ENCODE measurements at places on chromosomes 1 and 21. TPM values are rescaled to one million over a fixed set of nuclear protein-coding genes. Genes with fewer than 3 reads are reported as not detected.

- DNase-seq, result no peak
Measured at GRCh38 chr1:981491-981954, 370 bp downstream of the PERM1 start.

DNA sequence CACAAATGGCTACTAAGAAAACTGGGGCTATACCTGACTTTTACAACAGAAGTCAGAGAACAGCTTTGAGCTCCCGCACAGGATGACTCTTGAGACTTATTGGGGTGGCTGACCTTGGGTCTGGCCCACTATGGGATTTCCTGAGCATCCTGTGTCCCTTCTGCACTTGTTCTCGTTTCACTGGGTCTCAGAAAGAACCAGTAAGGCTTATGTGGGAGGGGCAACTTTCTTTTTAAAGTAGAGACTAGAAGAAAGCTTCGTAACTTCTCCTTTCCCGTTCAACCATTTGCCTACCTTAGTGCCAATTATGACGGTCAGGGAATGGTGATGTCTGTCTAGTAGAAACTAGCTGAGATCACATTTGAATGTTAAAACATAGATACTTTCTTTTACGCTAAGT, 59.5 kb upstream of the C1orf105 start:
- DNase-seq, result no peak

DNA sequence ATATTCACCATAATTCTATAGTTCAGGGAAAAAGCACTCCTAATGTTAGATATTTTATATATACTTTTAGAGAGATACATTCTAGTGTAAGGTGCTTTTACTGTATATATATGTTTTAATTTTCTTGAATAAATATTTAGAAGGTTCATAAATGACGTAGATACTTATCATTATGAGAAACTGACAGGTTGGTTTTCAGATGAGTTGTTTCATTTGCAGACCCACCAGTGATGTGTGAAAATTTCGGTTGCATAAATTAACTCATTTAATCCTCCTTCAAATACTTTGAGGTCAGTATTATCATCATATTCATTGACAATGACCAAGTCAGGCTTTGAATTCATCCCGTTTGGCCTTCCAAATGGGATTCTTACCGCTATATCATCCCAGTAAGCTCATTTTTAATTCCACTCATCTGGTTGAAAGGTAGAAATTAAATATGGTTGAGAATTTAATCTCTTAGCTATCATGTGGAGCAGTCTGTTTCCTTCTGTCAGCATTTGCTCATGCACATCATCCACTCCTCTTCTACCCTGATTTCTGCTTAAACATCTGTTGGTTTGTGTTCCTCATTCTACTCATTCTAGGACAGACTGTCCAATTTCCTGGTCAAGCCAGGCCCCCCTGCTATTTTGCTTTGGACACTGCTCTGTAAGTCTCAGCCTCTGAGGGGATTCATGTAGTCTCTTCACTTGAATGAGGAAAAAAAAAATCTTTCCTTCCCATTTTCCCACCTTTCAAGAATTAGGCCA, 1156.6 kb downstream of the PLA2G4A start:
- no peak for DNase-seq

GRCh38 chr1:225446981-225447615, 19.3 kb upstream of the LBR start:
- DNase-seq, result no peak

DNA sequence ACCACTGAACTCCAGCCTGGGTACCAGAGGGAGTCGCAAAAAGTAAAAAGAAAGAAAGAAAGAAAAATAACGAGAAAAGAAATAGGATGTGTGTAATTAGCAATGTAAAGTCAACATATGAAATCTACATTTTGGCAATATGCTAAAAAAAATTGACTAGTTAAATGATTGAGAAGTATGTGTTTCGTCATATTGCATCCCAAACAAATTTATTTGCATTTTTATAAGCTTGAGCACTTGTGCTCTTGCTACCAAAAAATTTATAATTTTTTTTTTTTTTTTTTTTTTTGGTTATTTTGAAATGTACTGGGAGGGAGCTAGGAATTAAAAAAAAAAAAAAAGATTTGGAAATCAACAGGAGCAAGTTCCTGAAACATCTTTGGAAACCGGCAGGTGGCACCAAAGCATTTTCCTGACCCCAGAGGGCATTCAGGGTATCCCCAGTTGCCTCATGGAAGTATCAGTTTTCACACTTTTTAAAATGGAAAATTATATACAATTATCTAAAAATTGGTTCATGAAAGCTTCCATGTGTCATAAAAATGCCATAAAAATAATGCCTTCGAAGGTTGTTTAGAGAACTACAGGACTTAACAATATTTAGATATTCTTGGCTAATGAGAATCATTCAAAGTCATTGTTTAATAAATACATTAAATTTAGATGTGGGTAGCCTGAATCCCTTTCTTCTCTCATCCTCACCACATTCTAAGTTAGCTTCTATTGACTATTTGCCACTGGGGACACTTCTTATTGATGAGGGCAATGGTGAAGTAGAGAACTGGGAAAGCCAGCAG, 4.8 kb upstream of the HEATR1 start:
- peak; percentile 34 for DNase-seq

CNIH4 gene
- 40.8 TPM for total RNA-seq

GRCh38 chr1:62317021-62317768, 2.0 kb downstream of the KANK4 start:
- DNase-seq, result no peak

- no peak for DNase-seq
Measured at GRCh38 chr1:117814856-117815797, 114.3 kb downstream of the GDAP2 start.

DNA sequence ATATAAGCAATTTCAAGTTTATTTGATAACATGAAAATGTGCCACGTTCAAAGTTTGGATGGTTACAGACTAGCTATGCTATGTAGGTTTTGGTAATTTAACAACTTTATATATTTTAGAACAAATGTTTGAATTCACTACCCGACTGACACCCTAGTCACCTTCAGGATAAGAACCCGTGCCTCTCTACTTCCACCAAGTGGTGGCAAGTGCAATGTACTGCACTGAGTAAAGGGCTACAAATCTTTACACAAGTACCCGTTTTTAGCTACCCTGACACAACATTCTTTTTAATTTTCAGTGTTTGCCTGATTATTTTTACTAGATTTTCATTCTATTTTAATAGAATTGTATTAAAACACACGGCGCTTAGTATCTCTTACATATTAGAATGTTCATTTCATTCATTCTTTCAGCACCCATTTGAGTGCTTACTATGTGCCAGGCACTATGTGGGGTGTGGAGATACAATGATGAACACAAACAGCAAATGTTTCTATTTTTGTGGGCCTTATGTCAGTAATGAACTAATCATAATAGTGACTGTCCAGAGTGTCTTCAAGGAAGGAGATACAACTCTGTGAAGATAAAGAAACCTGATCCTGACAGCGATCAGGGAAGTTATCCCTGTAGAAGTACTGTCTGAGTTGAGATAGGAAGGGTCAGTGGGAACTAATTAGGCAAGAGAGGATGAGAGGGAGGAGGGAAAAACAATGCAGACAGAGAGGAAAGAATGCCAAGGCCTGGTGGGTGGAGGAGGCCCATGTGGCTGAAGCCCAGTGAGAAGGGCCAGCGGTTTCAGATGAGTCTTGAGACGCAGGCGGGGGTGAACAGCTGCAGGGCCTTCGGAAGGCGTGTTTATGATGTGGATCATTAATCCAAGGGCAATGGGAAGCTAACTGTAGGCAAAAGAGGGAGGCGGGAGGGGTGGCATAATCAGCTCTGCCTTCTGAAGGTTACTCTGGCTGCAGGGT, 3.8 kb downstream of the LCA5L start:
- no peak for DNase-seq

SPATA6 gene
- 30.1 TPM for total RNA-seq

DNA sequence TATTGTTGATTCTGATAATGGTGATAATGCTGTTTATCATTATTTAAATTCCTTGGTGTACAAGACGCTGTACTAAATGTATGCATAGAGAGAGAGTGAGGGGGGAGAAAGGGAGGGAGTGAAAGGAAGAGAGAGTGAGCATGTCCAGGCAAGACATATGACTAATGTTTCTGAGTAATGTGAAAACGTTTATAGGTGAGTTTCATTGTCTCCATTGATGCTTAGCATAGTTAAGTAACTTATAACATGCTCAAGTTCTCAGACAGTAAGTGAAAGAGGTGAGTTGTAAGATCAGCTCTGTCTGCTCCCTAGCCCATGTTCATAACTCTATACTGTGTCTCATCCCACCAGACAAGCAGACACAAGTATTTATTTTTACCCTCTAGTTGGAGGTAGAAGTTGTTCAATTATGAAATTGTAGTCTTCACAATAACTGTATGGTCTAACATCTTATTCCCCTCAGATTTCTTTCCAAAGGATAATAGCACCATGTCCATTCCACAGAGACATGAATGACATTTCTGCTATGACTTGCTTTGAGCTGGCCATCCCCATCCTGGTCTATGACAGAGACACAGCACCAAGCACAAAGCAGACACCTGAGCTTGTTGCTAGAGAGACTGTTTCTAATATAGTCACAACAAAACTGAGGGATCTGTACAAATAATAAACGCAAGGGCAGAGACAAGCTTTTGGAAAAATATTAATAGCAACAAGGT, 285.1 kb downstream of the CACNA1E start:
- no peak for DNase-seq

SPRR2G gene
- total RNA-seq, result not detected

NUAK2 gene
- total RNA-seq, result 6.7 TPM

WNT3A gene
- 0.06 TPM for total RNA-seq

SLC45A3 gene
- total RNA-seq, result 13.6 TPM

S100A7A gene
- total RNA-seq, result not detected

SERTAD4 gene
- 2.6 TPM for total RNA-seq

DNA sequence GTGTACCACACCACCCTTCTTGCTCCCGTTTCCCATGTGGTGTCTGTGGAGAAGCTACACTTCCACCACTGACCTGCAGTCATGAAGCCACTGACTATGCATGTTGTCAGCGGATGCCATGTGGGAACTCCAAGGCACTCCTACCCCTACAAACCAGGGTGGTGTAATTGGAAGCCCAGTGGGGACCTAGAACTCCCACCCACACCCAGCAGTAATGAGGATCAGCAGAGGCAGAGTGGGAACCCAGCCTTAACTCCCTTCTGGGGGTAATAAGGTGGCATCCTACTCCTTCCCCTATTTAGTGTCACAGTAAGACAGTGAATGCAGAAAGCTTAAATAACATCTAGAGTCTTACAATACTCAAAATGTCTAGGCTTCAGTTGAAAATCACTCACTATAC, 78.4 kb downstream of the SPATA46 start:
- DNase-seq, result no peak

DNA sequence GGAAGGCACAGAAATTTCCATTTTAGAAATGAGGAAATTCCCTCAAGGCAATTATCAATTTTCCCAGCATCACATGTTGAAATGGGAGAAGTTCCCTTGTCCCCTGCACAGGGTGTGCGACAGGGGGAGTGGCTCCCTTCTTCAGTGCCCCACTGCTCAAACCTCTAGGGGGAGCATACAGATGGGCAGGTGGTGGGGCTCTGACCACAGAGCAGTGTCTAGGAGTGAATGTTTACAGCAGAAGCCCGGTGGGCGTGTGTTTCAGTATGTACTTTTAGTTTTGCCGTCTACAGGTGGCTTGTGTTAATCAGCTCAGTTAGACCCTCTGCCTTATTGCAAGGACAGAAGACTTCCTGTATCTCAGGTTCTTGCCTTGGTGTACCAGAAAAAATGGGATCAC, 493.7 kb upstream of the PLXNA2 start:
- no peak for DNase-seq

DNA sequence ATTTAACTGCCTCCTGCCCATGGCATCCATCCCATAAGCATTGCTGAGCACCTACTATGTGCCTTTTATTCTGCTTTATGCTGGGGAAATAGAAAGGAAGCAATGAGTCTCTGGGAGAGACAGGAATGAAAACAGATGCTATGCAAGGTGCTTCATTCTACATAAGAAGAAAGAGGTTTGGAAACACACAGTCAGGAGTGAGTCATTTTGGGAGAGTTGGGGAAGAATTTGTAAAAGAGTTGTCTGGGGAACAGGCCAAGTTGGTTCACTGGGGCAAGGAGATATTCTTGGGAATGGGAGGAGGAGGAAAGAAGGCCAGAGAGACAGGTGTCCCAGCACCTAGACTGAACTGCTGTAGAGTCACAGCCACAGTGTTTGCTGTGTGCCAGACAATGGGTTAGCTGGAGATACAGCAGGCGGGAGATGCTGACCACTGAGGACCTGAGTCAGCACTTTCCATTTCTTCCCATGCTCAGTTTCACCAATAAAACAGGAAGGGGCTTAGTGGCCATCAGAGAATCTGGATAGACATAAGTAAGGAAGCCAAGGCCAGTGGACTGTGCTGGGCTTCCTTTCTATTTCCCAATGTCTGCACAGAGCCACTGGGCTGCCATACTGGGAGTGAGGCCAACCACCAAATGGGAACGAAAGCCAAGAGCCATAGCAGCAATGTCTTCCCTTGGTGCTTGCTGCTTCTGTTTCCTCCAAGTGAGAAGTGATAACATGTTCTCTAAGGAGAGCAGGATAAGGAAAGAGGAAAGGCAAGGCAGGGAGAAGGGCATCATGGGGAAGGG, 187.7 kb upstream of the USP24 start:
- DNase-seq, result no peak

LCE3D gene
- total RNA-seq, result not detected

Data from mucosa of gallbladder (tissue), 1 donor.